Nasal cavity respiratory epithelium epithelial cell of viscerocranial mucosa (primary cell): ENCODE measurements at places on chromosomes 12 and 14. TPM values are rescaled to one million over a fixed set of nuclear protein-coding genes. Genes with fewer than 3 reads are reported as not detected.

The CCDC175 gene
- total RNA-seq: not detected in 2 replicates

The GYS2 gene
- total RNA-seq: not detected in 2 replicates

The FOXA1 gene
- total RNA-seq: 8.2 and 8.3 TPM in 2 replicates

The PACS2 gene
- 37.6 and 96.2 TPM in 2 replicates for total RNA-seq

The KLHL33 gene
- total RNA-seq: not detected in 2 replicates

The TMEM132C gene
- total RNA-seq: not detected in 2 replicates

The B4GALNT3 gene
- 4.7 and 22.9 TPM in 2 replicates for total RNA-seq

The TBX5 gene
- not detected in 2 replicates for total RNA-seq

The ZDHHC22 gene
- not detected in 2 replicates for total RNA-seq

The DNAH10 gene
- under 0.01 and 0.07 TPM in 2 replicates for total RNA-seq
